Omental fat pad (tissue), 4 donors: ENCODE measurements at places on chromosomes 4 and X.

- DNase-seq = no peak
These were observed 160.4 kb downstream of the CPEB2 start for GRCh38 chr4:15162465-15163283.

- no peak for DNase-seq
These were observed 113.2 kb upstream of the PPP2R3B start for GRCh38 chrX:499870-500364.

DNA sequence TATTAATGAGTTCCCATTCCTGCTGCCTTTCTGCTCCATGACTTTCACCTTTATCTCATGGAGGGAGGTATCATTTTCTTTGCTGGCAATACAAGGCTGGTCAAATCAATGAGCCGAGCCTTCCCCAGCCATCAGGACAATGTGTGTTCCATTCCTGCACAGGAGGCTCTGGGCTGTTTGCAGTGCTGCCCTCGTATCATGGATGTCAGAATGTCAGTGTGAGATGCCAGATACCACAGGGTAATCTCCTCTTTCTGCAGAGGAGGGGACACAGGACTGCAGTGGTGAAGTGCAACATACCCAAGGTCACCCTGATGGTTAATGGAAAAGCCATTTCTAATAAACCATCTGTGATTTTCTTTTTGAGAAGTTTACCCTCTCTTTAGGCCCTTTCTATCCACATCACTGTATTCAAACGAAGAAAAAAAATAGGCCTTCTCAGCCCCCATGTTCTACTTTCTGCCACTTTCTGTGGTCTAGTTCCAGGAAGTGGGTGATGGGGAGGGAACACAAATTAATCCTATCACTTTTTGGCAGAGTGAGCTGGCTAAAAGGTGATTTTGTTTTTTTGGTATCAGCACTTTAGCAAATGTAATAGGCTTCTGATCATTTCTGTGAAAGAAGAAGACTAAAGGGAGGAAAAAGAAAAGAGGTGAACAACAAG lies 490.2 kb upstream of the BOD1L1 start:
- no peak for DNase-seq

DNA sequence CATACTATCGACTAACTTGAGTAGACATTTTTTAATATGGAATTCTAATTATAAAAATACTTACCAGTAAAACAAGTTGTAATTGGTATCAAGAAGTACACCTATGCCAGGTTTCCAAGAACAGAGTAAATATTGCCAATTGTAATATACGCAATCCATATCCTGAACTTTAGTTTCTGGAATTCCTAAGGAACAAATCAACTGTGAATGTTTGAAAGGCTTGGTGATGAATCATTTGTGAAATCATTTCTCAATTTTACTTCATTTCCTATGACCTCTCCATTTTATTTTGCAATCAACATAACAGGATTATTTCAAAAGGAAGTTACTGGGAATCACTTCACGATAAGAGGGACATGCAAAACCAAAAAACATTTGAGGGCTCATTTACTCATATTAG lies 3.7 kb downstream of the IL13RA2 start:
- DNase-seq = no peak

DNA sequence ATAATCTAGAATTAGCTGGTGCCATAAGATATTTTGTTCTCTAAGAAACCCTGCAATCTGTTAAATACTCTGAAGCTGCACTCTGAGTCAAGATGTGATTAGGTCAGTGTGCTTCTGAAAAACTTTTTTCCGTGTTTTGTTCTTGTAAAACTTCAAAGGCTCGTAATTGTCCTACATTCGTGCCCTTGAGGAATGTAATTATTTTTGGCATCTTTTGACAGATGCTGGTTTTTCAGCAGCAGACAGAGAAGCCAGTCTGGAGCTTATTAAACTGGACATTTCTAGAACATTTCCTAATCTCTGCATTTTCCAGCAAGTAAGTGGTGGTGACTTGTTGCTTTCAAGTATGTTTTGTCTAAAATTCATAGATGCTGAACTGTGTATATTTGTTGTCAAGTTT lies 36.8 kb upstream of the TADA2B start:
- DNase-seq = no peak

GRCh38 chr4:45346816-45347435 lies 620.6 kb upstream of the GNPDA2 start:
- DNase-seq = no peak

GRCh38 chr4:112916868-112917267 lies 132.6 kb upstream of the ANK2 start:
- no peak for DNase-seq

- DNase-seq = no peak
These were observed 60.8 kb downstream of the ABLIM2 start for GRCh38 chr4:8097721-8098345.

GRCh38 chr4:646460-646859 lies 21.1 kb downstream of the PDE6B start:
- no peak for DNase-seq
